ENCODE measurements at places on chromosomes 12 and 14.

DNA sequence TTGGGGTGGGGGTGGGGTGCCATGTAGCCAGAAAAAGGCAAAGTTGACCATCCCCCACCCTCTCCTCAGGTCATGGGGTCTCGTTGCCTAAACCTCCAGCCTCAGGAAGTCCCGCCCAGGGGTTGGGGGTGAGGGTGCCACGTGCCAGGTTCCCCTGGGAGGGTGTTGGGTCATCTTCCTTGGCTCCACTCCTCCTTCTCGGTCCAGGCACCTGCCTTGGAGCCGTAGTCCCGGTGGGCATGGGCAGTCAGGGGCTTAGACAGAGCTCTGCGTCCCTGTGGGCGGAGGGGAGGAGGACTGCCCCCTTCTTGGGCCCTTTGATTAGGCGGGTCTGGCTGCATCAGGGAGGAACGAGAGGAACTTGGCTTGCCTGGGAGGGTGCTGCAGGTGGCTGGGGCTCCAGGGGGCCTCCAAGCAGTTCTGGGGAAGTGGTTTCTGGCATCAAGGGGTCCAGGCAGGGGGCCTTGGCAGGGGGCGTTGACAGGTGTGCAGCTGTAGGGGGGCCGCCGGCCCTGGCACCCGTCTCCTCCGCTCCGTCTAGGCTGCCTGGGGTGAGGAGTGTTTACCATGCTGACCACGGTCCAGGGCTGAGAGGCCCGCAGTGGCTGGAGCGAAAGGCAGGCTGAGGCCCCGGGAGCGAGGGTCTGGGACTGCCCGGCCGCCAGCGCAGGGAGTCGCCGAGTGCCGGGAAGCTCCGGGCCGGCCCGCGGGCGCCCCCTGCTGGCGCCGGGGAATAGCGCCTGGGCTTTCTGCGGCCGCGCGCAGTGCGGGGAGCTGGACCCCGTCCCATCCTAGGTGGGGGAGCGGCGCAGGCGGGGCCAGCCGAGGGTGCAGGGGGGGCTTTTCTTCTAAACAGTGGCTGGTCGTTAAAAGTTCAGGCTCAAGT is 7.9 kb downstream of the SETD1B start:
- no peak for DNase-seq

- no peak for DNase-seq
Measured at GRCh38 chr14:104766863-104767633, 14.1 kb downstream of the SIVA1 start.

DNA sequence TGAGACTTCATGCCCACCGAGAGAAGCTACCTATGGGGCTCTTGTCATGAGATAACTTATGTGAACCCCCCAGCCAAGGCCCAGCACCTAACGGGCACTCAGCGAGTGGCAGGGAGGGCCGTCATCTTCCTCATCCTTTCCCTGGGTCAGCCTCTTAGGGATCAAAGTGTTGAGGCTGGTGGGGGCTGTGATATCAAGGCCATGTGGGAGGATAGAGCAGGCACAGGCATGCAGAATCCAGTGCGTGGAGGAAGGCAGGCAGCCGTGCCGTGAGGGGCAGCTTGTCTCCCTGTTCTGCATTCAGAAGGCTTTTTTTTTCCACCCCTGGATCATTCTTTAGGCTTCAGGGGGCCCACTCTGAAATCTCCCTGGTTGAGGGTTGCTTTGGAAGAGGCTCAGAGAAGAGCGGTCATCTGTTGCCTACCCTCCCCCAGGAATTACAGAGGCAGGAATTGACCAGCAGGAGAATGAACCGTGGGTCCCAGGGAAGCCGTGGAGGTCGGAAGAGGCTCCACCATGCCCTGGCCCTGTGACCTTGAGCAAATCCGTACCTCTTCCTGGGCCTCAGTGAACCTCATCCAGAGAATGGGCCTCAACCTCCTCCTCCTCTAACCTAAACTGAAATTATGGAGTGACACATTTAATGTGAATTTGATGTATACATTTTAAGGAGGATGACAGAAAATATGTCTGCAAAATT is 62.8 kb downstream of the BEGAIN start:
- DNase-seq = no peak

DNA sequence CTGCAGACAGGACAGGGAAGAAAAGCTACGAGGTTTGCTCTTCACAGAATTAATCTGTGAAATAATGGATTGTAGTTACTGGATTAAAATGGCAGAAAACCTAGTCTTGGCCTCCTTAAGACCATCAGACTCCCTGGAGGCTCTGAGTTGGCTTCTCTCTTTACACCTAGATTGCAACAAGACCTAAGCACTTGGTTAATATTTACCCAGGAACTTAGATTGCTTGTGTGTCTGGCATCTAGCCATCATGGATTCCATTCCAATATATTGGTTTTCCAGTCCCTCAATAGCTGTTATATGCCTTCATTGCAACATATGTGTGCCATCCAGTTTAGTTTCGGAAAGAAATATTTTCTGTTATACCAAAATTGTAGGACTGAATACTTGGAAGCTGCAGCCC is 1.9 kb upstream of the GTF2A1 start:
- DNase-seq = no peak

DNA sequence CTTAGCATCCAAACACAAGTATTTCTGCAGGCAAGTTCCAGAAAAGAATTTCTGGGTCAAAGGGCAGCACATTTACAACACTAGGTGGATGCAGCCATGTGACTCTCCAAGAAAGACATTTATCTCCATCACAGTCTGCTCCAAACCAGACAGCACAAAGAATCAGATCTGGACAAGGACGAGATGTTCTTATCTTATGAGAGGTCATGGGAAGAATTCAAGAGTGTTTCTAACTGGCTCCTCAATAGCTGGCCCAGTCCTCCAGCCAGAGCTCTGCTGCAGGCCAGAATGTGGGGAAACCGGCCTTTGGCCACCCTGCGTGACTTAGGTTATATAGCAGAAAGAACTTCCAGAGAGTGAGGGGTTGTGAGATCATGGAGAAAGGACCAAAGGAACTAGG is 17.4 kb downstream of the TMEM119 start:
- DNase-seq = no peak

DNA sequence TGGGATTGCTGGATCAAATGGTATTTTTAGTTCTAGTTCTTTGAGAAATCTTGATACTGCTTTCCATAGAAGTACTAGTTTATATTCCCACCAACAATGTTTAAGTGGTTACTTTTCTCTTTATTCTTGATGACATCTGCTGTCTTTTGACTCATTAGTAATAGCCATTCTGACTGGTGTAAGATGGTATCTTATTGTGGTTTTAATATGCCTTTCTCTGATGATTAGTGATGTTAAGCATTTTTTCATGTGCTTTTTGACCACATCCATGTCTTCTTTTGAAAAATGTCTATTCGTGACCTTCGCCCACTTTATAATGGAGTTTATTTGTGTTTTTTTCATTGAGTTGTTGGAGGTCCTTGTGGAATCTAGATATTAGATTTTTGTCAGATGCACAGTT is 865.7 kb downstream of the SLC6A15 start:
- DNase-seq = no peak

DNA sequence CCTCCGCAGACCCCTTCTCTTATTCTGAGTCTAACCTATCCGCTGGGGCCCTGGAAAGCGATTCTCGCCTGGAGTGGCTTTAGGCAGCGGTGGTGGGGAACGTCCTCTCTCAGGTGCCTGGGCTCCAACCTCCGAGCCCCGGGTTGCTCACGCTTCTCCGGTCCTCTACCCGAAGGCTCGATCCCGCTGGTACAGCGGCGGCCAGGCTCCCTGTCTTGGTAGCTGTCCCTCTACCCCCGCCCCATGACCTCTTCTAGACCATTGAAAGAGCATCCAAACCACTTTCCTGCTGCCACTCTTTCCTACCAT is 505 bp upstream of the HEBP1 start:
- DNase-seq = no peak

Data from NCI-H187 treated with DMSO at 0.1 percent for 48 hours (cell line).